Activated T-helper 1 cell treated with anti-CD3 and anti-CD28 coated beads, Interleukin-2, amount 50 U/mL, for 16 hours (primary cell): ENCODE measurements at places on chromosomes 11 and 22.

- no peak for DNase-seq
Measured at GRCh38 chr11:396948-397548, 3.0 kb downstream of the PKP3 start.

- no peak for DNase-seq
Measured at GRCh38 chr11:76638270-76639197, 32.0 kb downstream of the LRRC32 start.

DNA sequence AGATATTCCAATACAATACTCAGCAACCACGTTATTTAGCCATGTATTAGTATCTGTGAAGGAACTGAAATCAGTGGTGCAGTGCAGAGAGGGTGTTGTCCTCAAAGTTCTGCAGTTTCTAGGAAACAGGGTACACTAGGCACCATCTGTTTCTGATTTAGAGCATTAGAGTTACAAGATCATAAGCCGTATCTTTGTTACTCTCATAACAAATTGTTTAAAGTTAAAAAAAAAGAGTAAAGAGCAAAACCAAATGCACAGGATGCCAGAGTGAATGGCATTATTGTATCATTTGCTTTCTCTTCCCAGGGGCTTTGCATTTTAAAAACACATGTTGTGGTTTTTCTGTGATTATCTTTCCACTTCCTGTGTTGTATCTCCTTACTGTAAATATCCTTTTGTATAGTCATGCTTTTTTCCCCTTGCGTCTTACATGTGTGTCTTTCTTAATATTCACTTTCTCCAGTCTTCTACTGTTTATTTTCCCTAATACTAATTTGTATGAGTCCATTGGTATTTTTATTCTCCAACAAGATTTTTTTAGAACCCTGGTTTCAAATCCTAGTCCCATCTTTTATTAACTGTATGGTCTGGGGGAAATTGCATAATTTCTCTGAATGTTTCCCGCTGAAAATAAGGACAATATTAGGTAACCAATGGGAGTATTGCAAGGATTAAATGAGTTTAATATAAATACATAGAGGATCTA lies 15.2 kb upstream of the NUP160 start:
- DNase-seq = no peak

GRCh38 chr11:120013325-120014250 lies 124.3 kb downstream of the TRIM29 start:
- DNase-seq = no peak

GRCh38 chr11:548700-549603 lies 11.6 kb downstream of the LMNTD2 start:
- DNase-seq = no peak
